ENCODE measurements at places on chromosomes 7 and 10.

DNA sequence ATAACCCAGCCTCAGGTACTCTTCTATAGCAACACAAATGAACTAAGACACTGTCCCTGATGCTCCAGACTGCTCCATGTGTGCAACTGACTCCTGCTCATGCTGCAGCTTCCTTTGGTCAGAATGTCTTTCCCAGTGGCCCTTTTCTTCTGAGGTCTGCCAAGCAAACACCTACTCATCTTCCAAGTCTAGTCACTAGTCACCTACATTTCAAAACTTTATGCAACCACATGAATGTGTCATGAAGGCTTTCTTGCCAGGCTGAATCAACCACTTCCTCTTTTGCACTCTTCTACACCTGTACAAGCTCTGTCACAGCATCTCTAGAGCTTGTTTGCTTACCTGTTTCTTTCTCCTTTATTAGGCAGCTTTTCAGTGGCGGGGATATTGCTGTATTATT, 75.8 kb downstream of the LSMEM1 start:
- no peak for DNase-seq

- no peak for DNase-seq
Measured at GRCh38 chr7:25643286-25643685, 415.0 kb upstream of the NPVF start.

DNA sequence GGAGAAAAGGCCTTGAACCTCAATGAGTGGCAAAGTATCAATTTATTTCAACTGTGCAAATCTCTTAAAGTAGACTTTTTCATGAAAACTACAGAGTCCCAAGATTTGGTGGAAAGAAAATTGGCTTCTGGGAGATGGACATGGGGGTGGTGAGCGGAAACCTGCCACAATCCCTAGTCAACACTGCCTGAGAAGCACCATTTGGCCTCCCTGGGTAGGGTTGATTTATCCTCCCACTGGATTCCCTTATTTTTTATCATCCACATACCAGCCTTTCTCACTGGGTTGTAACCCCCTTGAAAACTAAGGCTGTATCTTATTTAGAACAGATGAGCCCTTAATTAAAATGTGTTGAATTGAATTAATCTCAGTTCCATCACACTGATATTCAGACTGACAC, 101.7 kb upstream of the PTN start:
- DNase-seq, result no peak

- DNase-seq, result no peak
Measured at GRCh38 chr7:22094413-22095342, 149.0 kb upstream of the CDCA7L start.

DNA sequence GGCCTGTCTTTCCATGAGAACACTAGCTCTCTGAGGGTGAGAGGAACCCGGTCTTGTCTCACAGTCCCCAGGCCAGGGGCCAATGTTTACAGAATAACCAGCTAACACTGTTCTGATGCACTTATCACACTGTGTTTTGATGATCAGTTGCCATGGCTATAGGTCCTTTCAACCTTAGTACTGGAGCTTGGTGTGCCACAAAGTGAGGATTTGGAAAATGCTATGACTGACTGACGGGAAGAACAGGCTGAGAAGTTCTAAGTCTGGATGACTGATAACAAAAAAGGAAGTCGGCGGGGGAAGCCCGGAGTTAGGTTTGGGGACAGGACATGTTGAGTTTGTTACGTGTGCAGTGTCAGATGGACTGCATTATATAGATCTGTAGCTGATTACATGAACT, 141.8 kb downstream of the CTTNBP2 start:
- DNase-seq, result no peak

Data from globus pallidus (tissue), 1 donor.